ENCODE measurements at places on chromosomes 7 and 10. TPM values are rescaled to one million over a fixed set of nuclear protein-coding genes. Genes with fewer than 3 reads are reported as not detected.

Gene THSD7A
- total RNA-seq: 0.89 TPM

- DNase-seq: no peak
Observed at GRCh38 chr7:114426382-114426781, 11.8 kb downstream of the FOXP2 start.

Gene ZNF862
- total RNA-seq: 3.7 TPM

DNA sequence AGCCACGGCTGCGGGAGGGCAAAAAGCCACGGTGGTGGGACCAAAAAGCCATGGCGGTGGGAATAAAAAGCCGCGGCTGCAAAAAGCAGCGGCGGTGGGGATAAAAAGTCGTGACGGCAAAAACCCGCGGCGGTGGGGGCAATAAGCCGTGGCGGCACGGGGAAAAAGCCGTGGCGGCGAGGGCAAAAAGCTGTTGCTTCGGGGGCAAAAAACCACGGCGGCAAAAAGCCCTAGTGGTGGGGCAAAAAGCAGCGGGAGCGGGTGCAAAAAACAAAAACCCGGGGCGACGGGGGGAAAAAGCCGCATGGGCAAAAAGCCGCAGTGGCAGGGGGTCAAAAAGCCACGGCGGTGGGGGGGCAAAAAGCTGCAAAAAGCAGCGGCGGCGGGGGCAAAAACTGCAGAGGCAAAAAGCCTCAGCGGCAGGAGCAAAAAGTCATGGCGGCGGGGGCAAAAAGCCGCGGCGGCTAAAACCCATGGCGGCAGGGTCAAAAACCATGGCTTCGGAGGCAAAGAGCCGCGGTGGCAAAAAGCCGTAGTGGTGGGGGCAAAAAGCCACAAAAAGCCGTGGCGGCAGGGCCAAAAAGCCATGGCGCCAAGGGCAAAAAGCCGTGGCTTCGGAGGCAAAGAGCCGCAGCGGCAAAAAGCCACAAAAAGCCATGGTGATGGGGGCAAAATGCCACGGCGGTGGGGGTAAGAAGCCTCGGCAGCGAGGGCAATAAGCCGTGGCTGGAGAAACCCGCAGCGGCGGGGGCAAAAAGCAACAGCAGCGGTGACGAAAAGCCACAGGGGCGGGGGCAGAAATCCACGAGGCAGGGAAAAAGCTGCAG lies 525.8 kb downstream of the ZNF33B start:
- no peak for DNase-seq

DNA sequence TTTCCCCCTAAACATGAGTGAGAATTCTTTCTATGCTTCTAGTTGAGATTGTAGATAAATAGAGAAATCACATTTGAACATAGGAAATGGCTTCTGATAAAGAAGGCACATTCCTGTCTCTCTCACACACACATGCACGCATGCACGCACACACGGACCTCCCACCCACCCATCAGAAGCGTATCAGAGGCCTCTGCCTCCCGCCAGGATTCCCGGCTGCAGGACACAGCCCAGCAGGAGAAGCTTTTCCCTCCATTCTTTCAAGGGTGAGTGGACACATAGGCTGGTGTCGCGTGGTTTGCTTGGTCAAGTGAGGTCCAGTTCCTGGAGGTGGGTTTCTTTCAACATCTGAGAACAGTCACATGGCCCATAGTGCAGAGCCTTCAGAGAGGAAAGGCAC lies 34.2 kb downstream of the KLF6 start:
- DNase-seq: no peak

Gene NCOA4
- total RNA-seq: 177 TPM

Gene AGR2
- total RNA-seq: not detected

GRCh38 chr10:127949831-127950230 lies 42.9 kb downstream of the PTPRE start:
- DNase-seq: no peak

DNA sequence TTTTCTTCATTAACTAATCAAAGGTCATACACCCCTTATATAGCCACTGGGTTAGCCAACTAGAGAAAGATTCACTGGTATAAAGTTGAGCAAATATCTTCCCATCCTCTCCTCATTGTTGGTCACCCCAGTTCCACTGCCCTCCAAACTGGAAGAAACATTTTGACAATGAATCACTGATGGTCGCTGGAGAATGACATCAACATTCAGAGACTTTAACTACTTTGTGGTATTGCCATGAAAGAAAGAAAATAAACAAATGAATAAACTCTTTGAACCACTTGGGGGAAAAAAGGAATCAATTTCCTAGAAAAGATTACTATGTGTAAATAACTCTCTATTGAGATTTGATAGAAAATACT lies 23.4 kb downstream of the HYCC1 start:
- DNase-seq: peak; percentile 69

DNA sequence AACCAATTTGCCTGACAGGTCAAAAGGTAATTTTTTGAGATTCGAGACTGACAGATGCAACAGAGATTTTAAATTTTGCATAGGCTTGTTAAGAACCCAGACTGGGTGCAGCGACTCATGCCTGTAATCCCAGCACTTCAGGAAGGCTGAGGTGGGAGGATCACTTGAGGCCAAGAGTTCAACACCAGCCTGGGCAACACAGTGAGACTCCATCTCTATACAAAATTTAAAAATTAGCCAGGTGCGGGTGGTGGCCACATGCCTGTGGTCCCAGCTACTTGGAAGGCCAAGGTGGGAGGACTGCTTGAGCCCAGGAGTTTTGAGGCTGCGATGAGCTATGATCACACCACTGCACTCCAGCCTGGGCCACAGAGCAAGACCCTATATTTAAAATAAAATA lies 34.6 kb downstream of the AMZ1 start:
- DNase-seq: no peak

GRCh38 chr7:96305915-96306314 lies 16.0 kb downstream of the SLC25A13 start:
- DNase-seq: no peak

GRCh38 chr10:14371581-14371980 lies 40.9 kb upstream of the FRMD4A start:
- DNase-seq: no peak

Gene KCNIP2
- total RNA-seq: 2.8 TPM

Gene COL17A1
- total RNA-seq: 2.4 TPM

All from A172 (cell line).